ENCODE measurements at places on chromosomes 1 and 21.

GRCh38 chr1:157201767-157202166, 63.6 kb upstream of the ETV3 start:
- DNase-seq: no peak

DNA sequence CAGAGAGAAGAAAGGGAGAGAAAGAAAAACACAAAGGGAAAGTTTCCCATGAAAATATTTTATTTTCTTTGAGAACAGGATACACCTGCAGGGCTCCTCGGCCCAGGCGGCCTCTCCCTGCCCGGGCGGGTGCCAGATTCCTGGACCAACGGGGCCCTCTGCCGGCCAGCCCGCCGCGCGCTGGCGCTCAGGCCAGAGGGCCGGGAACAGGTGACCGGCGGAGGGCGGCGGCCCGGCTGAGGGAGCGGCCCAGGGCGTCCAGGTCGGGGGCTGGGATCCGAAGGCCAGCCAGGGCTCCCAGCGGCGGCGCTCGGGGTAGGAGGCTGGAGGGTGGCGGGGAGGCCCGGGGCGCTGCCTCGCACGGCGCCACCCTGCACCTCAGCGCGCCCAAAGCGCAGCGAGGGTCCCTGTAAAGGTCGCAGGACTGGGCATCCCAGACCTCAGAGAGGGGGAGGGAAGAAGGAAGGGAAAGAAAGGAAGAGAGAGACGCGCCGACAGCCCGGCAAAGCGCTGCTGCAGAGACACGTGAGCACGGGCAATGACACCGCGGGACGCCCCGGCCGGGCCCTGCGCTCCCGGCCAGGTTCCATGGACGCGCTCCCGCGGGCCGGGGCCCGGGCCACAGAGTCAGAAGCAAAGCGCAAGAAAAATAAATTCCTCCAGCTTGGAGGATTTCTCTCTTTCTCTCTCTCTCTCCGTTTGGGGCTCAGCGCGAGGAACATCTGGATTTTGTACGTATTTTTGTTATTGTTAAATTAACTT, 927 bp downstream of the WNT9A start:
- peak; percentile 80 for DNase-seq

GRCh38 chr1:55214934-55215193, 300 bp downstream of the USP24 start:
- DNase-seq: peak; percentile 57

DNA sequence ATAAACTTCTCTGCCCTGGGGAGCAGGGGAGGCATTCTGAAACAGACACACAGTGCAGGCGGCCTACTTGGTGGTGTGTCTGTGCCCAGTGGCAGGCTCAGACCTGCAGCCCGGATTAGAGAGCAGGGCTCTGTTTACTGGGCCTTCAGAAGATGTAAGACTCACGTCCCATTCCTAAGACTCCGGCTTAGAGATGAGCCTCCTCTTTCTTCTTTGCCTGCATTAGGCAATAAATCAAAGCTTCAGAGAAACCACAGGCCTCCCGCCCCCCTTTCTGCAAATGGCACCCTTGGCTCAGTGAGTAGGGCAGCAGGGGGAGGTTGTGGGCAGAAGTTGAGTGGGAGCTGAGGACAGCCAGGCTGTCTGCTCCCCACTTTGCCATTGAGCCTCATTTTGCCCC, 35.8 kb downstream of the LGR6 start:
- no peak for DNase-seq

- DNase-seq: no peak
Observed at GRCh38 chr1:91161749-91162148, 139.9 kb upstream of the ZNF644 start.
